Activated naive CD8-positive, alpha-beta T cell treated with anti-CD3 and anti-CD28 coated beads for 36 hours (primary cell): ENCODE measurements at places on chromosomes 12 and 14.

- DNase-seq: peak; percentile 37
Measured at GRCh38 chr12:27780612-27781408, 774 bp upstream of the MANSC4 start.

DNA sequence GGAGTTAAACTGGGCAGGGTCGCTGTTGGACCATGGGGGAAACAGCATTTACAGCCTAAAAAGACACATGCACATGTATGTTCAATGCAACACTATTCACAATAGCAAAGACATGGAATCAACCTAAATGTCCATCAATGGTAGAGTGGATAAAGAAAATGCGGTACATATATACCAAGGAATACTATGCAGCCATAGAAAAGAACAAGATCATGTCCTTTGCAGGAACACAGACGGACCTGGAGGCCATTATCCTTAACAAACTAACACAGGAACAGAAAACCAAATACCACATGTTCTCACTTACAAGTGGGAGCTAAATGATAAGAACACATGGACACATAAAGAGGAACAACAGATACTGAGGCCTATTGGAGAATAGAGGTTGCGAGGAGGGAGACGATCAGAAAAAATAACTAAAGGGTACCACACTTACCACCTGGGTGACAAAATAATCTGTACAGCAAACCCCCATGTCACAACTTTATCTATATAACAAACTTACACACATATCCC, 25.0 kb upstream of the SRP54 start:
- no peak for DNase-seq

- DNase-seq: no peak
Measured at GRCh38 chr12:106088811-106089485, 49.8 kb downstream of the NUAK1 start.

DNA sequence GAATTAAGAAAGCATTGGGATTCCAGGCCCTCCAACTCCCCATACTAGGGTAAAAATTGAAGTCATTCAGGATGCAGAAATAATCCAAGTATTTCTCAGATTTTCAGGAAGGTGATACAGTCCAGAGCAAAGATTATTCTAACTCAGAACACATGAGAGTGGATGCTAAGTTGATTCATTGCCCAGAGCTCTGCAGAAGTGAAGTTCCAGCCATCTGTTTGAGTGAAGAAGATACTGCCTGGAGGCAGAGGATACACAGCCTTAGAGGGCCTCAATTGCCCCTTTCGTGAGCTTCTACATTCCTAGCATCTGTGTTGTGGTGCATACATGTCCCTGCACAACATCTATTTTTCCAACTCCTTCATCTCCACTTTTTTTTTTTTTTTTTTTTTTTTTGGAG, 36.9 kb upstream of the SMUG1 start:
- DNase-seq: no peak

DNA sequence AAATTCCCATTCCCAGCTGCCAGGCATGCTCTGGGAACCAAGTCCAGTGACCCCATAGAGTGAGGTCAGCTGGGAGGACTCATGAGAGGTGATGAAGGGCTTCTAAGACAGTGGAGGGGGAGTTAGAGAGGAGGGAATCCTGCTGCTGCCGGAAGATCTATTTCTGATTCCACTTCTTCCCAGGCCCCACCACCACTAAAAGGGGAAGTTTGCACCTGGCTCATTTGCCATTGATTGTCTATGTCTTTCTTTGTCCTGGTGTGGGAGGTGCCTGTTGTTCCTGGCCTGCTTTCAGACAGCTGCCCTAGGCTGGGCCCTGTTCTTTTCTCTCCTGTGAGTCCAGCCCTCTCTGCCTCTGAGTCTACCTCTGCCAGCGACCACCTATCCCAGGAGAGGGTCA, 3.0 kb upstream of the KRT6A start:
- no peak for DNase-seq
